ENCODE measurements at places on chromosomes 4 and X.
A peak's percentile ranks its signal among the peaks of the same experiment; 100 is the strongest.

DNA sequence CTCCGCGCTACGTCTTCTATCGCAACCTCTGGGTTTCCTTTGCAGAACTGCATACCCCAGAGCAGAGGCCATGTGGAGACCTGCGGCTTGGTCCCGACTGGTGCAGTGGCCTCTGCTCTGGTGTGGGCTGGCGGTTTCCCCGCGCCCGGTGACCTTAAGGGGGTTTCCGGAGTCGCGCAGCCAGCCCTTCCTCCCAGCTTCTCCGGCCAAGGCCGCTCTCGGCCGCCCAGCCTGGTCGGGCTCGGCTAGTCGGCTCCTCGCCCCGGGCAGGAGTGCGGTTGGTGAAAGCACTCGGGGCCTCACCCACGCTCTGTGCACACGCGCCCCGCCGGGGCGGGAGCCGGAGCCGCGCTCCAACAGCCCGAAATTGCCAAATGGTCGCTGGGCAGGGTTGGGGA, 84.9 kb downstream of the BCOR start:
- peak; percentile 43 for DNase-seq

GRCh38 chr4:163201358-163201757, 34.7 kb upstream of the NAF1 start:
- DNase-seq: no peak

GRCh38 chrX:1883772-1884171, 268.9 kb downstream of the ASMT start:
- no peak for DNase-seq

GRCh38 chr4:60721685-60722084, 478.4 kb upstream of the ADGRL3 start:
- no peak for DNase-seq

- DNase-seq: no peak
Measured at GRCh38 chr4:102342404-102343074, 2.7 kb downstream of the SLC39A8 start.

- DNase-seq: no peak
Measured at GRCh38 chr4:7960790-7961655, 21.4 kb upstream of the AFAP1 start.

DNA sequence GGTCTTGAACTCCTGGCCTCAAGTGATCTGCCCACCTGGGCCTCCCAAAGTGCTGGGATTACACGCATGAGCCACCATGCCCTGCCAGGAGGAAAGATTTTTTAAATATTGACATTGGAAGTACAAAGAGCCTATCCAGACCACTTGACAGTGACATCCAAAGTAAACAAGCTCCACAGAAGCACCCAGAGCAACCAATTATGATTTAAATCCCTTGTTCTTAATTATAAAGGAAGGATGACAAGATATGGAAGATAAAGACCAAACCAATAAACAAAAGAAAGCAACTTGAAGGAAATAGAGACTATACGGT, 27.7 kb upstream of the RPL34 start:
- no peak for DNase-seq

DNA sequence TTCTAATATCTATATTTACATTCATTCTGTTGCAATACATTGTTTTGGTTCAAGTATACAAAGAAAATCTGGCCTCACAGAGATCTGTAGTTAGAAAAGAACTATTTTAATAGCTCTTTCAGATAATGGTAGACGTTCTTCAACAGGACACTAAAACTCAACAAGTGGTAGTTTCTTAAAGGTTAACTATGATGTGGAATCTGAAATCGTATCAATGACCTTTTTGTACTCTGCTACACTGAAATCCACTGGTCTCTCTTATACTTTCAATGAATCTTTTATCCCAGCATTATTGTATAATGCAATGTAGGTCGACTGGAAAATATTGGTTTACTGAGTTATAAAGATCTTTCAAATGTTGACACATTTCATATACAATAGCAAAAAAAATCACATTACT, 12.7 kb downstream of the TMEM185A start:
- no peak for DNase-seq

DNA sequence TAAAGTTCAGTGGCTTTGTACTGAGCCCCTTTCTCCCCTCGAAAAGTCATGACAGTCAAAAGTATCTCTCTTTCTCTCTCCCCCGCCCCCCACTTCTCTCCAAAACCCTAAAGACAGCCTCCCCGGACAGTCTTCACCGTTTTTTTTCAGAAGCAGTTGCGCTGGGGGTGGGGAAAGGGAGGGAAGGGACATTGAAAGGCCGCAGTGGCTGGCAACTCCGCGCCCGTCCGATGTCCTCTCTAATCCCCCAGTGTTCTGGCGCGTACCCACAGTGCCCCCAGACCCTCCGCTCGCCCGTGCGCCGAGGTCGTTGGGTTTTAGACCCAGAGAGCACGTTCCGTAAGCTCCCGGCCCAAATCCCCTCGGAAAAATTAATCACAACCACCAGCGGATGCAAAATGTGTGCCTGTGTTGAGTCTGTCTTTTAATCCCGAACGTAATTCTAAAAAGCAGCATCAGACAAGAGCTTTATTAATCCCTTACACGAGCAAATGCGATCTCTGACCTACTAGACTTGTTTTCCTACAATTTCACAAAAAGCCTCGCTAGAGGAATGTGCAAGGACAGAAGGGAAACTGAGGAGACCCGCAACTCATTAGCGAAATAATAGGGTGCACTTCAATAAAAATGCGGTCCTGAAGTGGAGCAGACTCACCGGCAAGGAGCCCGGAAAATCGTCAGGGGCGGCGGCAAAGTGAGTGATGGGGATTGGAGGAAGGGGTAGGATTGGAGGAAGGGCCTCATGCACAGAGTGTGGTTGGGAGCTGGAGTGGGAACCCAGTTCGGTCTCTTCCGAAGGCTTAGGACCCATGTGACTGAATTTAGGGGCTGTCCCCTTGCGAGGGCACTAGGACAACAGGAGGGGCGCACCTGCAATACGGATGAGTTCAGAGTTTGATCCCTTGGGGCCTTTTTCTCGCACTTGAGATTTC, 12.2 kb upstream of the PRDM8 start:
- DNase-seq: peak; percentile 24

DNA sequence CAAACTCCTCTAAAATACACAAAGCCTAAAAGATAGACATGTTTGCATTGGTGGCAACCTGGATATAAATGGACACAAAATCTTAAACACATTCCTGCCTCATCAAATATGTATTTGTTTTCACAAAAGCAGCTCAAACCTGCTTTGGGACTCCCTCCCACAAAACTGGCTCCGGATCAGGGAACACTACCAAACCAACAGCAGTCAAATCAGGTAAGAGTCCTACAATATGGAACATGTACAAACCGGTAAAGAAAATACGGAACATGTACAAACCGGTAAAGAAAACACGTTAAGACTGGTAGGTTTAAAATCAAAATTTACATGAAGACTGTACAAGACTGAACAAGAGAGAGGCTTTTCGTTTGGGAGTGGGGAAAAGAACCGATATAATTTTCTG, 4.3 kb downstream of the AMTN start:
- no peak for DNase-seq

DNA sequence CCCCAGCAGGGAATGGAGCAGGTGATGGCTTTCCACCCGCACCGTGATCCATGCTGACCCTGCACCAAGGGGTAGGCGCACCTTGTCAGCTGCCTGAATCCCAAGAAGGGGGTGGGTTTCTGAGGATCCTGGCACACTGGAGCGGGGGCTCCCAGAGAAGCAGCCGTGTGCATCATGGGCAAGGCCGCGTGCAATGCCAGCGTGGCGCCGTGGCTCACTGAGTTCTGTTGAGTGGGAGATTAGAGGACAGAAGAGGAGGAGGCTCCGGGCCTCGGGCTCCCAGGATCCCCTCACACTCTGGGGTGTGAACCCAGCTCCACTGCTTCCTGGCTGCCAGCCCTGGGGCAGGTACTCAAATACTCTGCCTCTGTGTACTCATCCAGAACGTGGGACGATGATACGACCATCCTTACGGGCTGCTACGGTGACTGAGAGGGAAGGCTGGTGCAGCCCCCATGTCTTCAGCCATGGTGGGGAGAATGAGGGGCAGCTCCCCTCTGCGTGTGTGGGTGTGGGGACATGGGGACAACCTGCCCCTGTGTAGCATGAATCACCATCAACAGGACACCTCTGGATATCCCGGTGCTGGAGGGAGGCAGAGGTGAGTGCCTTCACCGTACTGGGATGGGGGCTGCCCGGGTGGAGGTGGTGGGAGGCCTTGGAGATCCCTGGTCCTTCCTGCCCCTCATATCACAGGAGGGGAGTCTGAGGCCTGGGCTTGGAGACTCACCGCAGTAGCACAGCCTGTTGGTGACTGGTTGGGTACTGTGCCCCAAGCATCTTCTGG, 52.6 kb downstream of the CPZ start:
- DNase-seq: no peak

Measured in NCI-H524 (cell line).